Activated naive CD4-positive, alpha-beta T cell treated with anti-CD3 and anti-CD28 coated beads, Interleukin-2, amount 50 U/mL, for 16 hours (primary cell): ENCODE measurements at places on chromosomes 5 and 9.

DNA sequence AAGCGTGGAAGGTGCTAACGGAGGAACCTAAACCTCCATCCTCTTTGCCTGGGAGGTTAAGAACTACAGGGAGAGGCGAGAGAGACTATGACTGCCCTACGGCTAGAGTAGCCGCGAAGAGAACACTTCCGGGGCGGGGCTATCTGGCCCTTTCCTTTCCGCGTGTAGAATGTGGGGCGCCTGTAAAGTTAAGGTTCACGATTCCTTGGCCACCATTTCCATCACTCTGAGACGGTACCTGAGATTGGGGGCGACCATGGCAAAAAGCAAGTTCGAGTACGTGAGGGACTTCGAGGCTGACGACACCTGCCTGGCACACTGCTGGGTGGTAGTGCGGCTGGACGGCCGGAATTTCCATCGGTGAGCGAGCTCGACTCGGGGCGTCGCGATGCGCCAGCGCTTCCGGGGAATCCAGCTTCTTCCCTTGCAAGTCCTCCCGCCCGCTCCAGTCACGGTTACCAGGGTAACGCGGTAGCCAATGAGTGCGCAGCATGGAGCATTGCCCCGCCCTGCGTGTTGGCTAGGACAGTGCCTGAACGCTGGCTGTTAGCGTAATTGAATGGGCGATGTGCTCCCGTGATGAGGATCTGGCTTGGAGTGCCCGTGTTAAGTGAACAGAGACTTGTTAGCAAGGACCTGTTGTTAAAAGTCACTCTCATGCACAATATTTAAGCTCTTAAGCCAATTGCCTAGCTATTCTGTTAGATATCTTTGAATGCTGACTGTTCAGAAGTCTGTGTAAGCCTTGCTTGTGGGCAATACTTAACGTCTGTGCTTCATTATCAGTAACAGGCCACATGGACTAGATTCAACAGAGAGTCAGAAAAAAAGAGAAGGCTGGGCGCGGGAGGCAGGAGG lies at the start of gene THG1L:
Gene THG1L (plus strand): TSS at position 149 of the 858 bp plus-strand sequence. CDS start 21 bp downstream, at position 170.
- peak; percentile 97 for DNase-seq

DNA sequence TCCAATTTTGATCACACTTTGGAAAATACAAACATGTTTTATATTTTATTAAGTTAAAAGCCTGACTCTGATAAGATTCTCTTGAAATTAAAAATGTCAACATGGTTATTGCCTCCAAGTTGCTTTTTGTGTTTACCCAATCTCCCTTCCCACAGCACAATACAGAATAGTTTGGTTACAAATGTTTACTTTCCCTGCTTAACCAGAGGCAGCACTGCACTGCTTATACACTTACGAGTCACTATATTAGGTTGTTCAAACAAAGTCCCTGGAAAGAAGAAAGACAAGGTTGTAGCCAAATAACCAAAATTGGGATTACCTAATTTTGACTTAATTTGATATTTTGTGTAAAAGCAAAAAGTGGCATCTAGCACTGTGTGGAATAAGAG lies 25.9 kb downstream of the SRFBP1 start:
- no peak for DNase-seq

DNA sequence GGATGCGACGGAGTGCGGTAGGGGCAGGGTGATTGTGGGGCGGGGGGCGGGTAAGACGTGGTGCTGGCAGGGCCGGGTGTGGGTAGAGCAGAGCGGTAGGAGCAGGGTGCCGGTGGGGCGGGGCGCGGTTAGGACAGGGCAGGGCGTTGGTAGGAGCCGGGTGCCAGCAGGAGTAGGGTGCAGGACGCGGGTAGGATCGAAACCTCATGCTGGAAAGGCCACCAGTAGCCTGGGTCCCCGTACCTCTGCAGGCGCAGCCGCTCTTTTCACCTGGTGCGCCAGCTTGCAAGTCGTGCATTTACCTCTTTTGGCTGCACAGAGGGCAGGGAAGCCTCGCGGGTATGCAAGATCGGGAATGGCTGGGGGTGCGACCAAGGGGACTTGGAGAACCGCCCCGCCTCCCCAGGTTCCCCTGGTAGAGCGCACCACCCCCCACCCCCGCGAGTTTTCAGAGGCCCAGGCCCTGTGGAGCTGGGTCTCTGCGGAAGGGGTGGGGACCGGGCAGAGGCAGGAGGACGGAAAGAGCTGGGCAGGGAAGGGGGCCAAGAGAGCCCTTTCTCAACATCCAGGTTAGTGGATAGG lies 104.8 kb upstream of the SIMC1 start:
- DNase-seq = peak; percentile 34

- DNase-seq = peak; percentile 36
These were observed 57.3 kb downstream of the PTPN3 start for GRCh38 chr9:109440797-109441287.

DNA sequence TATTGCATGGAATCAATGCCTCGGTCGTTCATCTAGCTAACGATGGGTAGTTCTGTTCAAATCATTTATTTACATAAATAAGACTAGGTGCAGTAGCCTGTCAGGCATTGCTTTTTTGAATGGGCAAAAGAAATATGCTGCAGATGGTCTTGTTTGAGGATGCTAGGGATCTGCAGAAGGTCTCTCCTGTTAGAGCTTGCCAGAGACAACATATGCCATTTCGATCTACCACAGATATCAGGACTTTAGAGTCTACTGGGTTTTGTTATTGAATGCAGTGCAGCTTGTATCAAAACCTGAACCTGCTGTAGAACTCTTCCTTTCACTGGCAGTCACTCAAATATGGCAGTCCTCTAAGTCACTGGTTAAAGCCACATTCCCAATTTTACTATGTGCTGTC lies 381.1 kb upstream of the CDH10 start:
- DNase-seq = no peak

GRCh38 chr5:147179562-147180147 lies 55.2 kb upstream of the STK32A start:
- no peak for DNase-seq

- no peak for DNase-seq
These were observed 366.1 kb downstream of the EFNA5 start for GRCh38 chr5:107304684-107305083.

DNA sequence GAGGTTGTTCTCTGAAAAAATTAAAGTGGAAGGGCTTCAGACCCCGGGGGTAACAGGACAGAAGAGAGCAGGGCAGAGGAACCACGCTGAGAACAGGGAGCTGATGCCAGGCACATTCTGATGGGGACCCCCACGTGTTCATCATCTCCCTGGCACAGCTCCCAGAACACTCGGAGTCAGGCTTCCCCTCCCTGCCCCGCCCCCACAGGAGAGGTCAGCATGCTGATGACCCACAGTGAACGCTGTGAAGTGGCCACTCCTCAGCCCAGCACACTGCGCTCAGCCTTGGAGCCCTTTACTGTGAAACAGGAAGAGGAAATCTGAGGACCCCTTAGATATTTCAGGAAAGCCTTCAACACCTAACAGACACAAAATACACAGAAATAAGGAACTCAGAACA lies 16.4 kb downstream of the RETREG1 start:
- no peak for DNase-seq

DNA sequence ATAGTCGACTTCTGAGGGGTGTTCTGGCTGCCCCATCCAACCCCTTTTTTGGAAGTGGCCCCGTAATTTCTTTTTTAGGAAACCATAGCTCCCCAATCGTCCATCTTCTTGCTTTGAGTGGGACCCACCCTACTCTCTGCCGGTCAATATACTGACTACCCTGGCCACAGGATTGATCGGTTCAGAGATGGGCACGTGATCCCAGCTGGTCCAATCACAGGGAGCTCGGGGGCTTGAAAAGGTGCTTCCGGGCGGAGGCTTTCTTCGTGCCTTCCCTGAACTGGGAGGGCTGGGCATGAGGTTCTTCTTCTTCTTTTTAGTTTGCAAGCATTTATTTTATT lies 78.7 kb upstream of the SH3PXD2B start:
- no peak for DNase-seq

DNA sequence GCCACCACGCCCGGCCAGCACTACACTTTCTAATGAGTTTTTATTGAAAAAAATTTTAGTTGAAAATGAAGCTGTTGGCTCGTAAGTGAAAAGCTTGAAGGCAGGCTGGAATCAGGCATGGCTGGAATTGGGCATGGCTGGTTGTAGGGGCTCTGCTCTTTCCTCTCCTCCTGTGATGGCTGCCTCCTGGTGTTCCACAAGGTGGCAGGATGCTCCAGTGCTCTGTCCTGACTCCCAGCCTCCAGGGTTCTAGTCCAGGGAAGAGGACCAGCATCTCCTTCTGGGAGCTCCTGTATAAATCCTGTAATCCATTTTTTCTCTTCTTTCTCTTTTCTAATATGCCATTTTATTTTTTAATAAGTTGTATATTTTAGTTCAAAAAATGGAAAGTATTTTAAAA lies 57.2 kb upstream of the DHFR start:
- no peak for DNase-seq

GRCh38 chr9:14909961-14910805 lies at the start of gene FREM1:
FREM1 (minus strand) TSS chr9:14910428; CDS start chr9:14868977, 41,451 bp downstream.
- no peak for DNase-seq

- DNase-seq = no peak
These were observed 75.2 kb downstream of the FCHO2 start for GRCh38 chr5:73030995-73031394.

GRCh38 chr9:117672369-117672768 lies 31.8 kb upstream of the TLR4 start:
- no peak for DNase-seq

- DNase-seq = no peak
These were observed 15.1 kb upstream of the FCHSD1 start for GRCh38 chr5:141665995-141666940.

- no peak for DNase-seq
These were observed at the start of gene PCDHGA3 for GRCh38 chr5:141343242-141343952. PCDHGA3 (plus strand) TSS chr5:141343829; CDS start chr5:141344034, 205 bp downstream.

DNA sequence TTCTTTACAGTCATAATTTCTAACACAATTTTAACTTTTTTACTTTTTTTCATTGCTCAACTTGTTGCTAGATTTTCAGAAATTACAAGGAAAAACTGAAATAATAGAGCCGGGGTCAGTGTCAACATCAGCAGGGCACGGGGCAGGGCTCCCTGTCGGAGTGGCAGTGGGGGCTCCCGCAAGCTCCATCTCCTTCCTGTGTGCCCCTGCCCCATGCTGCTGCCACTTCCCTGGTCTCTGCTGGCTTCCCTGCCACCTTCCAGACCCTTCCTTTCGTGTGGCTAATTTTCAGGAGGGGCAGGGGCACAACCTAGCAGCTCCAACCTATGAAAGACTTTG lies 1.0 kb upstream of the EXOC3 start:
- no peak for DNase-seq

GRCh38 chr5:57917004-57917403 lies 434.4 kb upstream of the ACTBL2 start:
- DNase-seq = no peak

- DNase-seq = no peak
These were observed 89.6 kb downstream of the INSL6 start for GRCh38 chr9:5095795-5096194.

GRCh38 chr5:39648848-39649227 lies 224.1 kb upstream of the DAB2 start:
- no peak for DNase-seq

DNA sequence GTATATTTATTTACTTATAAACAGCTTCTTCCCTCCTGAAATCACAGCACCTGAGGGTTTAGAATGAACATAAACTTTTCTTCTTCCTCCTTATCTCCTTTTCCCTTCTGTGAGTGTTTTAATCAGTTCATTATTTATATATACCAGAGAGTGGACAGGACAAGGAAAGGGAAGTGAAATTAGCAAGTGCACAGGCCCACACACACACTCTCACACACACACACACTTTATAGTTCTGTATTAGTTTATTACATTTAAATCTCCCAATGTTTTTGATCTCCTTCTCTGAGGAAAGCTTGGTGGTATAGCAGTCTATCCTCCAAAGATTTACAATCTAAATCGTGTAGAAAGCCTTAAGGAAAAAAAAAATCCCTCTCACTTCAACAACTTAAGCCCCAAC lies 353.5 kb downstream of the NDUFS4 start:
- no peak for DNase-seq

DNA sequence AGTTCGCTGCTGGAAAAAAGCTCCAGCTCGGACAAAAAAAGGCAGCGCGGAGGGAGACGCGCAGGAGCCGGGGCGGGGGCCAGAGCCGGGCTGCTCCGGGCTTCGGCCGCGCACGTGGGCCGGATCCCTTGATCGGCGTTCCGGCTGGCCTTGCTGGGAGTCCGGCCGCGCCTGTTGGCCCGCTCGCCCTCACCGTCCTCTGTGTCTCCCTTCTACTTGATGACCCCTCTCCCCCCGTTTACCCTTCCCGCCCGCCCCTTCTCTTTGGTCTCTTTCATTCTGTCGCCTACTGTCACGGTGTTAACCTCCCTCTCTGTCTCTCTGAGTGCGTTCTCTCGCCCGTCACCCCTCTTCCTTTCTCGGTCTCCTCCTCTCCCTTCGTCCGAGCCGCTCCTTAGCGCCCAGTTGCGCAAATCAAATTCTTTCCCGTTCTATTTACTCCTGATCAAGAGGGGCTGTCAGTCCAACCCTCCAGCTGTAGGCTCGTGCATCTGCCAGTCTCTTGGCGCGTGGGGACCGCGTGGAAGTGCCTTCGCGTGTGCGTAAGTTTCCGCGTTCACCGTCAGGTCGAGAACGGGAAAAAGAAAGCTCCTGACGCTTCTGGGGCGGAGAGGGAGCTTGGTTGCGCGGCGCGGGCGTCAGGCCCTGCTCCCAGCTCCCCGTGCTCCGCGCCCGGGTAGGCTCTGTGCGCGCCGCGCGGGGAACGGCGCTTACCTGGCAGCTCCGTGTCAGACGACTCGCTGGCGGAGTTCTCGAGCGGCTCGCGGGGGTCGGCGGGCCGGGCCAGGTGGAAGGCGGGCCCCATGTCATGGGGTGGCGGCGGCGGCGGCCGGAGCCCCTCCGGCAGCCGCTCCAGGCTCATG lies 798 bp downstream of the PITX1 start:
- DNase-seq = no peak

- DNase-seq = no peak
These were observed 5.1 kb upstream of the TCOF1 start for GRCh38 chr5:150352244-150353031.

DNA sequence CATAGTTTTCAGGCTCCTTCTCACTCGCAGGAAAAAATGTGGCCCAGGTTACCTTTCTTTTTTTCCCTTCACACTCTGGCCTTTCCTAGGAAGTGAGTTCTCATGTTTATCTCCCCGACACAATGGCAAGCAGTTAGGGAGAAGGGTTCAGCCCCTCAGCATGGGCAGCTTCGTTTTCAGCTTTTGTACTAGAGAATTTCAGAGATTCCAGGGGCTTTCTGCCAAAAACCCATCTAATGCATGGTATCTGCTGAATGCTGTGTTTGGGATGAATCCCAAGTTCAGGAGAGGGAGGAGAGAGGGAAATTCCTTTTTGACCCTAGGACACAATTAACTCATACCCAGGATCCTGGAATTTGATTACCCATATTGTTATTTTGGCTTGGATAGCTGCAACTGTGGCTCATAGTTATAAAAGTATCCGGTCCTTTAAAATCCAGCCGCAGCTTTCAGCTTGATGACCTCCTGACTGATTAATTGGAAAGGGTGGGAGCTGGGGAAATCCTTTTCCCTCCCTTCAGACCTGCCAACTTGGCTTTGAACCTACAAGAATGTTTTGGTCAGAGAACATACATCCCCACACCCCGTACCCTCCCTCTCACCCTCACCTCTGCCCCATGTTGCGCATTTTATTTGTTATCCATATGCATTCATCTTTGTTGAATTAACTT lies 78.4 kb downstream of the TMEM252 start:
- DNase-seq = no peak

GRCh38 chr5:111347021-111347420 lies 122.8 kb downstream of the CAMK4 start:
- no peak for DNase-seq
